ENCODE measurements at places on chromosomes 1 and 21.

DNA sequence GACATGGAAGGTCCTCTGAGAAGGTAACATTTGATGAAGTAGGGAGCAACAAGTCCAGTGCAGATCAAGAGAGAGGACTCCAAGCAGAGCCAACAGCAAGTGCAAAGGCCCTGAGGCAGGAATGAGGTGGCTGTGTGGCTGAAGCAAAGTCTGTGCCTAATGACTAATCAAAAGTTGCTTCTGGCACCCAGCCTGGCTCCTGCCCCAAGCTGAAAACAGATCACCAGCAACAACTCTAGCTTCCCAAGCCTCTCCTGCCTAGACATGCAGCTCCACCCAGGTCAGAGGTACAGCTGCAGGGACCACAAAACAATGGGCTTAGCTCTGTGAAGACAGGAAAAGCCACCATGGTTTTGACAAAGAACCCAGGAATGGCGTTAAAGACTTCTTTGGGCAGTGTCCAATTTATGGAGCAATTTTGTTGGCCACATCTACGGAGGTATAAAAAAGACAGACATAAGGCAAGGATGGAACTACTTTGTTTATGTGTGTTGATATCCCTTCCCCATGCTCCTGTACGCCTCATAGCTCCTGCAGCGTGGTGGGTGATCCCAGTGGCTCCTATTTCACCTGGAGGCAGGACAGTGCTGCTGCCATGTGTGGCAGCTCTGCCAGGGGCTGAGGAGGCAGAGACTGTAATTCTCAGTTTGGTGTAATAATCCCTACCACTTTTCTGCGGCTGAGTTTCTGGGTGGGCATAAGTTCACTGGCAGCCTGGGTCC lies 26.4 kb upstream of the IGSF3 start:
- DNase-seq: peak; percentile 72

GRCh38 chr1:6294080-6294889 lies 33.4 kb upstream of the GPR153 start:
- no peak for DNase-seq

- DNase-seq: peak; percentile 67
Measured at GRCh38 chr1:196160066-196160795, 448.0 kb downstream of the KCNT2 start.

GRCh38 chr1:228666686-228667623 lies 68.3 kb upstream of the RHOU start:
- no peak for DNase-seq

GRCh38 chr1:39720094-39720999 lies 18.3 kb upstream of the PPIE start:
- peak; percentile 53 for DNase-seq

GRCh38 chr21:14981246-14981645 lies 83.6 kb downstream of the NRIP1 start:
- no peak for DNase-seq

- DNase-seq: no peak
Measured at GRCh38 chr1:89733748-89734147, 87.1 kb upstream of the LRRC8D start.

- DNase-seq: peak; percentile 66
Measured at GRCh38 chr1:34597877-34598514, 156.9 kb upstream of the GJB5 start.

DNA sequence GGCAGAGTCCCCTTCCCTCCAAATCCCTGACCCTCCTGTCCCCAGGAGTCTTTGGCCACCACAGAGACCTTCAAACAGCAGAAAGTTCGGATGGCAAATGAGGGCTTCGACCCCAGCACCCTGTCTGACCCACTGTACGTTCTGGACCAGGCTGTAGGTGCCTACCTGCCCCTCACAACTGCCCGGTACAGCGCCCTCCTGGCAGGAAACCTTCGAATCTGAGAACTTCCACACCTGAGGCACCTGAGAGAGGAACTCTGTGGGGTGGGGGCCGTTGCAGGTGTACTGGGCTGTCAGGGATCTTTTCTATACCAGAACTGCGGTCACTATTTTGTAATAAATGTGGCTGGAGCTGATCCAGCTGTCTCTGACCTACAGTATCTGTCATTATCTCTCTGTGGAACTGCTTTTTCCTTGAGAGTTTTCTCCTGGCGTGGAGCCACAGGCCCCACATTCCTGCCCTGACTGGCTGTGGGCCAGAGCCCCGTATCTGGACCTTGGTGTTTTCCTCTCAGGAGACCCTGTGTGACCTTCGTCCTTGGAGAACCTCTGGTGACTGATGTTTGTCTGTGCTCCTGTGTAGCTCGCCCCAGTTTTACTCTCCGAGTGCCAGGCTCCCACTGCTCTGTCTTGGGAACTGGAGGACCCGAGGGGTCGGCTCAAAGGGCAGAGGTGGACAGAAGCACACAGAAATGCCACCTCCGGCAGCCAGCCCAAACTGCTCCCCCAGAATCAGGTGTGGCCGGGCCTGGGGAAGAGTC lies 4.8 kb downstream of the SLC27A3 start:
- no peak for DNase-seq

DNA sequence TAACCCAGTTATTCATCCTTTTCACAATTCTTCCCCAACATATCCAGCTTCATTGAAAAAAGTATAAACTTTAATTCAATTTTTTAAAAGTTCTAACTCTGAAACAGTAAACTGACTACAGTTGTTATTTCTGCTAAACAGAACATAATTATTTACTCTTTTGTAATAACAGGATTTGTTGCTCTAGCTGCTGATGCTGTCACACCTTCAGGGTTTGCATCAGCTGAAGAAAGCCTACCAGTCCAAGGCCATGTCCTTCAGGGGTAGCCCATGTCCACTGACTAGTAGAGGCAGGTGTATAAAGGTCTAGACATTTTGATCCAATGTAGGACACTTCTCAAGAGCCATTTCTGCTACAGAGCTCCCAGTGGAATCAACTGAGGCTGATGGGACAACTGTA lies 107.7 kb downstream of the CDC42BPA start:
- DNase-seq: no peak

DNA sequence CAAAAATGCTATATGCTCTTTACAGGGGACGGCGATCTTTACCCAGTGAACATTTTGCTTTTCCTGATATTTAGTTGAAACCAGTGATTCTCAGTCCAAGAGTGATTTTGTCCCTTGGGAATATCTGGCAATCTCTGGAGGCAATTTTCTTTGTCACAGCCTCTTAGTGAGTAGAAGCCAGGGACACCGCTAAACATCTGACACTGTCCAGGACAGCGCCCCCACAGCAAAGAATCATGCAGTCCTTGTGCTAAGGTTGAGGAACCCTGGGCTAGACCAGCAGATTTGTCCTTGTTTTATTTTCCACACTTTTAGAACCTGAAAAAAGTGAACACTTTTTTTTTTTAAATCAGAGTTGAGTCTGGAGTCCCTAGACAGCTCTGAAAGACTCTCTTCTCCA lies 13.1 kb downstream of the EVA1C start:
- no peak for DNase-seq

GRCh38 chr1:38941093-38941492 lies 537 bp downstream of the RHBDL2 start:
- no peak for DNase-seq
